ENCODE measurements at places on chromosomes 16 and 17.

DNA sequence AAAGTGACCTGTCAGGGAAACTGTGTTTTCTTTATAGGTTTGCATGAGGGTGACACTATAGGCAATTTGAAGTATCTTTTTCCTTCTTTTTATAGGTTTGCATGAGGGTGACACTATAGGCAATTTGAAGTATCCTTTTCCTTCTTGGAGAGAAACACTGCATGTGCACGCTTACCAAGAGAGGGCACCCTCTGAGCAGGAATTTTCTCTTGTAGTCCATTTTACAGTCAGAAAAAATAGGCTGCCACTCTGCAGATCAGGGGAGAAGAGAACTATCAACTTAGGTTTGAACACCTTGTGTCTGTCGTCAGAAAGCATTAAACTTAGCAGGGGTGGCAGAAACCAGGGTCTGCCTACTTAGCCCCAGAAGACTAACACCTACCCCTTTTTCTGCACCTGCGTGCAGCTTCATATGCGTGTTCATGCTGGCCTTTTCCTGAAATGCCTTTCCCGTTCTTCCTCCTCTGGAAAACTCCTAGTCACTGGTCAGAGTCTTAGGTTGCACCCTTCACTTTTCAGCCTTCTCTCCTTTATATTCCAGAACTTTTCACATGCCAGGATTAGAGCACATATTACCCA, 16.4 kb upstream of the SMIM36 start:
- no peak for DNase-seq

GRCh38 chr17:82278786-82279391, 5.4 kb upstream of the CSNK1D start:
- DNase-seq = no peak

- no peak for DNase-seq
Observed at GRCh38 chr16:85909932-85910853, 11.2 kb downstream of the IRF8 start.

DNA sequence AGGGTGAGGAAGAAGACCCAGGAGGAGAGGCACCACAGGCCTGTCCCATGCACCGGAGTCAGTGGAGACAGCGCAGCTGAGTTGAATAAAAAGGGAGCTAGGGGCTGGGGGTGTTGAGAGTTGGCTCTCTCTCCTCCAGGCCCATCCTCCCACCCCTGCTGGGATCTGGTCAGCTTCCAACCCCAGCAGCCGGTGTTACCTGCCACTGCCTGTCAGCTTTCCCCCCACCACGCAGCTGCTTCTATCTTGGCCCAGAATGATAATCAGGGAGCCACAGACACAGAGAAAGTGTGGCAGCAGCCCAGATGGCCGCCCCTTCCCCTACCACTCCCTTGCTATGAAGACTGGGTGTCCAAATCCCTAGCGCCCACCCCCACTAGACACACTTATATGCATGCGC, 120.6 kb upstream of the RPL38 start:
- no peak for DNase-seq

DNA sequence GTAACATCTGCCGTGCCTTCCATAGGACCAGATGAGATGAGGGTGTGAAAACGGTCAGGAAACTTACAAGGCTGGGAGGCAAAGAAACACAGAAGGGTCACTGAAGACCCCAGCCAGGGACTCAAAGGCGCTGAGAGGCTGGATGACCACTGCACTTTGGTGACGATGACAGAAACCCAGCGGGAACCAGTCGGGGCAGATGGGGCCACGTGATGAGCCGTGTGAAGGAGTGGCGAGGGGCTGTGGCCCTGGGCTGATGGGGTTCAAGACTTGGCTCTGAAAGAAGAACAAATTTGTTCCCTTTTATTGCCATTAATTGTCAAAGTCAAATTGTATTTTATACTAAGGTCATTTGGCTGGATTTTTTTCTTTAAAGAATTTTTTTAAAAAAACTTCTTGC, 28.6 kb upstream of the ATP2C2 start:
- DNase-seq = no peak

Measured in stimulated activated CD4-positive, alpha-beta T cell treated with anti-CD3 and anti-CD28 coated beads, TNF-alpha, amount 100 ng/mL, for 4 hours (primary cell).